ENCODE measurements at places on chromosomes 12 and 14. TPM values are rescaled to one million over a fixed set of nuclear protein-coding genes. Genes with fewer than 3 reads are reported as not detected.

DNA sequence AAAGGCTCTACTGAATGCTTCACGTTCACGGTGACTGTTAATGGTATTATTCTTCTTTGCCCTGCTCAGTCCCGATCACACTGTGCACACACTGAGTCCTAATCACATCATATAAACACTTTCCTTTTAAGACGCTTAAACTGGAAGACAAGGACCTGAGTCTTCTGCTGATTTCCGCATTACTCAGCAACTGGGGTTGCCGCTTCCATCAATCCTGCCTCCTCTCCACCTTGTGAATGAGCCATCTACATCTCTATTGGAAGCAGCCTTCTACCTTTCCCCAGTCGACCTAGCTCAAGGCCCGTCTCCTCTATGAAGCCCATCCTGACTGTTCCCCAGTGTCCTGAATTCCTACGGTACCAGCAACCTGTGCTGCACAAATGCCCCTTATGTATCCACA lies 104.7 kb downstream of the NCOR2 start:
- peaks cover 5% of the 10 kb centered on the region for H3K4me1 ChIP-seq
- no peaks in the 10 kb centered on the region for H3K27me3 ChIP-seq
- H3K4me3 ChIP-seq: no peak overlapping the region
- H3K36me3 ChIP-seq: peaks cover 48% of the 10 kb centered on the region
- no peak for DNase-seq

DNA sequence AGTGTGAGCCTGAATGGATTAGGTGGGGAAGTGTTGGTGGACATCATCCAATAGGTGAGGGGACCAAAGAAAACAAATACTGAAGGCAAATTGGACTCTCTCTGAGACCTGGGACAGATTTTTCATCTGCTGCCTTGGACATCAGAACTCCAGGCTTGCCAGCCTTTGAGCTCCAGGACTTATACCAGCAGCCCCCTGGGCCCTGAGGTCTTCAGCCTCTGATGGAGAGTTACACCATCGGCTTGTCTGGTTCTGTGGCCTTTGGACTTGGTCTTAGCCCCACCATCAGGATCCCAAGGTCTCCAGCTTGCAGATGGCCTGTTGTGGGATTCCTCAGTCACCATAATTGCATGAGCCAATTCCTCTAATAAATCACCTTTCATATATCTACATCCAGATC lies 80.8 kb upstream of the SLC8A3 start:
- no peaks in the 10 kb centered on the region for H3K27me3 ChIP-seq
- H3K36me3 ChIP-seq: peaks cover 4% of the 10 kb centered on the region
- no peak overlapping the region for H3K27ac ChIP-seq
- no peaks in the 10 kb centered on the region for H3K4me1 ChIP-seq

DNA sequence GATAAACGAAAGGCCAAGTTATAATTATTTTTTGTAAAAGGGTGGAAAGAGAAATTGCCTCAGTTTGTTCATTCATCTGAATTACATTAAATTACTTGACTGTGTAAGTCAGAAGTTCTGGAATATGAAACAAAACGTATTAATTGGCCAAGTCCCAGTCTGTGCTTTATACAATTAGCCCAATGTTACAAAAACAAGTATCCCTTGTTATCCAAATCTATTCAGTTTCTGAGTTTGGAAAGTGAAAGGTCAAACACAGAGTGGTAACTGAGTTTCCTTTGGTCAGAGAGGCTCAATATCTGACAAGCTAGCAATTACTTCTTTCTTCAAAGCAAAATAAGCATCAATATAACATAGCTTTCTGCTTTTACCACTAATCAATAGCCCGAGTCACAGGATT lies 62.6 kb downstream of the SPPL3 start:
- H3K36me3 ChIP-seq: no peaks in the 10 kb centered on the region
- H3K4me1 ChIP-seq: no peaks in the 10 kb centered on the region
- H3K27ac ChIP-seq: no peak overlapping the region
- H3K27me3 ChIP-seq: no peaks in the 10 kb centered on the region

GRCh38 chr12:127162902-127163301 lies 1104.1 kb upstream of the TMEM132C start:
- no peak overlapping the region for H3K4me3 ChIP-seq
- no peaks in the 10 kb centered on the region for H3K27me3 ChIP-seq
- DNase-seq: no peak
- no peak overlapping the region for H3K27ac ChIP-seq

DNA sequence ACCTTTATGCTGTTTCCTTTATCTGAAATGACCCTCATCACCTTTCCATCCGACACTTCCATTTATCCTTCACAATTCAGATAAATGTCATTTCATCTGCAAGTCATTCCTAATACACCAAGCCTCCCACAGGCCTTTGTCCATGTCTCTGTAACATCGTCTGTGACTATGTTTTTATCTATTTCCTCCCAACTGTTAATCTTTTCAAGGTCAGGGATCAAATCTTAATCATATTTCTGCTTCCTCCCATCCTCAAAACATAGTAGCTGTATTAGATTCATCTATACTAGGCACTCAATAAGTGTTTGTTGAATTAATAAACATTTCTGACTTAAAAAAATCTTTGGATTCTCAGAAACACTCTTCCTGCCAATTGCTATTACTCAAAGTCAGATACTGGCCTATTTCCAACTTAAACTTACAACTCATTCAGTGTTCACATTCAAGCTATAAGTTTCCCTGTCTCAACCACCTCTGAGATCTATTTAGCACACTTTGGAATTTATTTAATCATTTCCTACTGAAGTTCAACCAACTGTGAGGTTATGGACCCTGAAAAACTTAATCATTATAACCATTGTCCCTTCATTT lies 100.2 kb upstream of the ALX1 start:
- H3K4me3 ChIP-seq: no peak overlapping the region
- no peaks in the 10 kb centered on the region for H3K4me1 ChIP-seq
- no peaks in the 10 kb centered on the region for H3K27me3 ChIP-seq
- no peak for DNase-seq

Gene MYH7
- not detected for total RNA-seq
